GM12878 (cell line): ENCODE measurements at places on chromosomes 6 and 20. TPM values are rescaled to one million over a fixed set of nuclear protein-coding genes. Genes with fewer than 3 reads are reported as not detected.

OR2B6 gene
- total RNA-seq, result 0.77 and 1.7 TPM in 2 replicates

- no peak overlapping the region for H3K27ac ChIP-seq
- no peaks in the 10 kb centered on the region for H3K36me3 ChIP-seq
- DNase-seq, result no peak
- no peak overlapping the region for H3K4me3 ChIP-seq
- H3K27me3 ChIP-seq, result no peaks in the 10 kb centered on the region; the same call in 1 of the 2 replicates
These were observed 201.9 kb upstream of the PMEPA1 start for GRCh38 chr20:57911512-57912226.

- H3K36me3 ChIP-seq, result no peaks in the 10 kb centered on the region; the same call in 1 of the 2 replicates
- peaks cover 9% of the 10 kb centered on the region for H3K4me1 ChIP-seq
- DNase-seq, result no peak
- no peak overlapping the region for H3K27ac ChIP-seq
- H3K4me3 ChIP-seq, result peak overlapping the region; percentile 79
These were observed 2.3 kb downstream of the FKBP5 start for GRCh38 chr6:35686436-35686835.

GRCh38 chr6:10613723-10614122 lies 80.7 kb downstream of the C6orf52 start:
- H3K27ac ChIP-seq, result no peak overlapping the region
- no peaks in the 10 kb centered on the region for H3K27me3 ChIP-seq
- no peaks in the 10 kb centered on the region for H3K36me3 ChIP-seq
